ENCODE measurements at places on chromosomes 16 and 17.

- no peak for DNase-seq
Measured at GRCh38 chr17:29089601-29090044, 46.7 kb downstream of the PIPOX start.

DNA sequence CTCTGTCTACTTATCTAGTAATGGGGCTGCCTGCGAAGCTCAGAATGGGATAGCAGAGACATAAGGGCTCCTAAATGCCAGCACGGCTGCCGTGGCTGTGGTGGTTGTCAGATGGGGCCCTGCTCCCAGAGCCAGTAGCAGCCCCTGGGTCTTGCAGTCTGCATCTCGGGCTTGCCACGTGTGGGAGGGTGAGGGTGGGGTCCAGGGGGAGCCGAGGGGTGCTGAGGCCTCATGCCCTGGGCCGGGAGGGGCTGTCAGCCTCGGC lies 88.8 kb upstream of the GSE1 start:
- no peak for DNase-seq

DNA sequence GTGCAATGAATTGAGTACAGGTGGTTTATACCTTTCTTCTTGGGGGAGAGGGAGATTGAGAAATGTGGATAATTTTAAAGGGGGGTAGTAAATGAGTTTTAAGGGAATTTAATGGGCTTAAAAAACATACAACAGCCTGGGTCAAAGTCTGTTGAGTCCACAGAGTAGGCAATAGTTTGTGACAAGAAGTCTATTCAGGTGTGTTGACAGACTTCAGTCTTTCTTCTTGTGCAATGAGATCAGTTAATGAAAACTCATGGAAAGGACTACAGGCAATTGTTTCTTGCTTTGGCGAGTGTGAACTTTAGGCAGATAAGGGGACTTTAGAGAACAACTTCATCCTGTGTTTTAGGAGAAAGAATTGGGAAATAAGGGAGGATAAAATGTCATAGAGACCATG lies 507.8 kb upstream of the CA10 start:
- DNase-seq = no peak

DNA sequence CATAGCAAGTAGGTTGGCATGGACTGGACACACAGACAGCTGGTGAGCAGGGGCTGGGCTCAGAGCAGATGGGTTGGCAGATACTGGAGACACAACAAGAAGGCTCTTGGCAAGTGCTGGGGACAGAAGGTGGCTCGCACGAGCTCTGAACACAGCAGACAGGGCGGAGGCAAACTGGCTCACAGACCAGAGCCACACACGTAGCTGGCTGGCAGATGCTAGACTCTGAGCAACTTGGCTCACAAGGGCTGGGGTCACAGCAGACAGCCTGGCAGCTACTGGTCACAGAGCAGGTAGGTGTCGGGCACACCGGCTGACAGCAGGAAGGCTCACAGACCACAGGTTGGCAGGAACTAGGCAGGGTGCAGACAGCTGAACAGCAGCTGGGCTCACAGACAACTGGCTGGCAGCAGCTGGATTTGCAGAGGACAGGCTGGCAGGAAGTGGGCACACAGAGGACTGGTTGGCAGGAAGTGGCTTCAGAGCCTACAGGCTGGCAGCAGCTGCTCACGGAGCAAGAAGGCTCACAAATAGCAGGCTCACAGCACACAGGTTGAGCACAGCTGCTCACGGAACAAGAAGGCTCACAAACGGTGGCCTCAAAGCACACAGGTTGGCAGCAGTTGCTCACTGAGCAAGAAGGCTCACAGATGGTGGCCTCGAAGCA lies 725 bp downstream of the KRTAP16-1 start:
- DNase-seq = peak; percentile 31

- DNase-seq = no peak
Measured at GRCh38 chr16:10966129-10966528, 21.8 kb downstream of the CLEC16A start.

DNA sequence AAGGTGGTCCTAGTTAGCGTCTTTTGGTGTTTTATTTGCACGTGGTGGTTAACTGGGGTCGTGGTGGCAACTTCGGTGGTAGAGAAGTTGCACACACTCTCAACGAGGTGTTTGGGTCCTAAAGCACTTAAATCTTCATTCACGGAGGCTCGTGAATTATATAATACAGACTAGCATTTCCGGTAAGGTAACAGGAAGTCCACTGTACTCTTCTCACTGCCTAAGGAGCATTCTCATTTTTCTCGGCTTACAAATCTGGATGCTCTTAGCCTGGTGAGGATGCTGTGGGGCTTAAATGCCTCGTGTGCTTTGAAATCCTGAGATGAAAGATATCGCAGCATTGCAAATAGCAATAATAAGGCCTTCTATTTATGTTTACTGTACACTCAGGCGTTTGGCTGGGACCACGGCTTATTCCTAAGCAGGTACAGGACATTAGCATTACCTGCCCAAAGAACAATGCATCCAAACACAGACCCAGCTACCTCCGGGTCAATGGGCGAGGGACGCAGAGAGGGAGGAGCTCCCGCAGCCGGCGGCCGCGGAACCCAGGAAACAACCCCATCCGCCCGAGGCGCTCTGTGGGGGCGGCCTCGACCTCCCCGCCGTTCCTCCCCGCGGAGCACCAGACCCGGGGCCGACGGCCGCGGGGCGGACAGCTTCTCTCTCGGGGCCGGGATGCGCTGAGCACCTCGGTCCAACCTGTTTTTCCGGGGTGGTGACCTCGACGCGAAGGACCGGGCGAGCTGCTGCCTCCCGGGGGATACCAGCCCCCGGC lies 856 bp downstream of the DNAJA2 start:
- peak; percentile 64 for DNase-seq

- DNase-seq = peak; percentile 36
Measured at GRCh38 chr17:33038740-33039139, 47.1 kb downstream of the SPACA3 start.

DNA sequence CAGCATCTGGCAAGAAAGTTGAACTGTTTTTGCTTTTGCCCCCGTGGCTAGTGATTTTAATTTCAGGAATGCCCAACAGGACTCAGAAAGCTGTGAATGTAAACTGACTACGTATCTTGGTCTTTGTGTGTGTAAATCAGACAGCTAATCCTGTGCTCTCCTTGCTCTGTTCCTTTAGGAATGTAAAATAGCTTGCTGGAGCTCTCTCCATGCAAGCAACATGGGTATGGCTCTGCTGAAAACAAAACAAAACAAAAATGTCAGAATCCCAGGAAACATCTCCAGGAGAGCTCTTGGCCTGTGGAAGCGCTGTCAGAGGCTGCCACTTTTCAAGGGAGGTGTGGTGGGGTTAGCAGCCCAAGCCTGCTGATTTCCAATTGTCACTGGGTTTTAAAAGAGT lies 161.8 kb upstream of the NOG start:
- no peak for DNase-seq

- no peak for DNase-seq
Measured at GRCh38 chr17:6823011-6823442, 8.5 kb downstream of the TEKT1 start.

DNA sequence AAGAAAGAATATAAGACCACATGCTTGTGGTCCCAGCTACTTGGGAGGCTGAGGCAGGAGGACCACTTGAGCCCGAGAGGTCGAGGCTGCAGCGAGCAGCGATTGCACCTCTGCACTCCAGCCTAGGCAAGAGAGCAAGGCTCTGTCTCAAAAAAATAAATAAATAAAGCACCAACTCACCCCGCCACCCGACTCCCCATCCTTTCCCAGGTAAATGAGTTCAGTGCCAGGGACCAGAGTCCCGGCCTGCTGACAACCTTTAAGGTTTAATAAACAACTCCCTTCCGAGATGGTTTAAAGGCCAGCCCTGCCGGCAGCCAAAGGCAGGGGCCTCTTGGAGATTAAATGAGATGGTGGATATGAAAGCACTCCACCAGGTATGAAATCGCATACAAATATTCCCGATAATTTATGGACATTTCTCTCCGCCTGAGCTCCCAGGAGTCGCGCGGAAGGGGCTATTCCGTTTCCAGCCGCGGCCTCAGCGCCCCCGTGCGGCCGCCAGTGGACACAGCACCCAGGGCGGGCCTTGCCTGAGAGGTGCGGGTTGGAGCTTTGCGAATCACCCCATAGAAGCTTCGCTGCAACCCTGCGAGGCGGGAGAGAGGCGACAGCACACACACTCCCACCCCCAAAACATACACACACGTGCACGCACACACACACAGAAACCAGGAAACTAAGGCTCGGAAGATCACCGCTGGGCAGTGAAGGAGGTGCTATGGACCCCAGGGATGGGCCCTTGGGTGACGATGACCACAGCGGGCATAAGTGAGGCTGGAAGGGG lies 4.0 kb upstream of the RPL38 start:
- DNase-seq = peak; percentile 53

DNA sequence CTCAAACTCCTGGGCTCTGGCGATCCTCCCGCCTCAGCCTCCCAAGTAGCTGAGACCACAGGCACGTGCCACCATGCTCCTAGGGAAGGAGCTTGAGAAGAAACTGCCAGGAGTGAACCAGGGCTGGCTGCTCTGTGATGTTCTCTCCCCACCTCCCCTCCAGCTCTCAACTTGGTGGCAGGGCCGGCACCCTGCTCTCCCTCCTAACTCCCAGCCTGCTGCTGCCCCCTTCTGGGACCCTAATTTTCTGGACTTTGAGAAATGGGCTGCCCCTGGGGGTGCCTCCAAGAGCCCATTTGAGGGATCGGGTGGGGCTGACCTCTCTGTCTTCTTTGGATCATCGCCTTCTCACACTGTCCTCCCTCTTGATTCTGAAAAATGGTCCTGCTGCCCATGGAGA lies 14.9 kb upstream of the STAT3 start:
- peak; percentile 70 for DNase-seq

GRCh38 chr17:78925662-78926555 lies 722 bp upstream of the TIMP2 start:
- no peak for DNase-seq

DNA sequence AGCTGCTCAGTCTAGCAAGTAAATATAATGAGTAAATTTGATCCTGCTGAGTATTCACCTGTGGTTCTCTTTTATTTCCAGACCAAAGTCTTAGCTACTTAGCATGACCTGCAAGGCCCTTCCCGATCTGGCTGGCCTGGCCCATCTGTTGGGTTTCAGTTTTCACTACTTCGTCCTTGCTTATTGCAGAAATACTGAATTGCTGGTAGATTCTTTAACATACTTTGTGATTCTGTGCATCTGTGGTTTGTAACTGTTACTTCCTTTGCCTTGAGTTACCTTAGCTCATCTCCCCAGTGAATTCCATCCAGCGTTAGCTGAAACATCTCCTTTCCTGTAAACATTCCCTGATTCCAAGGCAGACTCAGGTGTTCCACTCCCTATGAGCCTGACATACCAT lies 131.1 kb downstream of the PHKB start:
- DNase-seq = no peak

DNA sequence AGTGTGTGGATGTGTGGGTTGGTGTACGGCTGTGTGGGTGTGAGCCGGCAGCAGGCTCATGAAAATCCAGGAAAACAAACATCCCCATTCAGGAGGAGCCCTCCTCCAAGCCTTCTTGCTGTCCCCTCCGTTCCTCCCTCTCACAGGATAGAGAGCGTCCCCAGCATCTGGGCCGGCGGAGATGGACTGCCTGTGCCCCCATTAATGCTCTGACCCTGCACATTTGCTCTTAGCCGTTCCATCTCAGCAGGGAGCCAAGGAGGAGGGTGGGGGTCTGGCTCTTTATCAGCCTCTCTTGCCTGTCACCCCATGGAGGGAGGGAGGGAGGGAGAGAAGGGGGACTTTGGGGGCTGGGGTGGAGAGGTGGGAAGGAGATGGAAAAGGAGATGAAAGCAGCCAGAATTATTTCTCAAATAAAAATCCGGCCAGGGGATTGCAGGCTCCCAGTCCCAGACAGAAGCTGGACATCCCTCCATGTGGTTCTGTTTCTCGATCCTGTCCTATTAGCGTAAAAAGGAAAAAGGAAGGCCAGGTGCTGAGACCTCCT lies 240.0 kb upstream of the ZFHX3 start:
- DNase-seq = no peak

GRCh38 chr17:59387351-59388068 lies 56.1 kb downstream of the YPEL2 start:
- no peak for DNase-seq

DNA sequence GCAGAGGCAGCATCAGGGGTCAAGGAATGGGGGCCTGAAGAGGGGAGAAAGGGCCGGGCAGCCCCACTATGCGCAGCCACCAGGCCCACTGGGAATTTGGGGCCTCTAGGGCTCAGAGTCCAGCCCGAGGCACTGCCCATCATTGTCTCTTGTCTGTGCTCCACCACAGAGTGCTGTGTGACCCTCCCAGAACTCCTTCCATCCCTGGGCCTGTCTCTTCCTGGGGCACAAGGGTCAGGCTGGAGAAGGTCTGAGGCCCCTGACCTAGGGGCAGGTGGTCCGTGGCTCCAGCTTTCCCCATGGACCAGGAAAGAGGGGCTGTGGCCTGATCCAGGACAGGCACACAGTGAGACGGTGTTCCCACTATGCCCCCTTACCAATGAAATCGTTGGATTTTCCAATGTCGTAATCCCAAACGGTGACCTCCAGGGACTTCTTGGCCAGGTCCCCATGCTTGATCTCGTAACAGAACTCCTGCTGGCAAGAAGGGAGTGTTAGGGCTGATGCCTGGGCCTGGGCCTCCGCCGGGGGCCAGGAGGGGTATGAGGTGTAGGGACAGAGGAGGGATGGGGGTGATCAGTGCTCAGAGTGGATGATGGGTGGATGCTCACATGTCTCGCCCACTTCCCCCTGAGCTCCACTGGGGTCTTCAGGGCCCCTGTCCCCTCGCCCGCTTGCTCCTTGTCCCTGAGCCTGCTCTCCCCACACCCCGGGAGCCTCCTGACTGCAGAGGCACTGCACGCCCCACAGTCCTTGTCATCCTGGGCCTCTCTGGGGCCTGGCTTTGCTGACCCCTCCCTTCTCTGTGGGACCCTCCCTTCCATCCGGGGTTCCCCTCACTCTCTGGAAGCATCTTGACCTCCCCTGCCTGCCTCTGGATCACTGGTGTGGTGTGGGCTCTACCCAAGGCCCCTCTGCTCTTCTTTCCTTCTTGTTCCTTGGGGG lies 10.7 kb downstream of the SCGB1C2 start:
- no peak for DNase-seq

GRCh38 chr16:83472776-83473501 lies 334.8 kb upstream of the HSBP1 start:
- no peak for DNase-seq

DNA sequence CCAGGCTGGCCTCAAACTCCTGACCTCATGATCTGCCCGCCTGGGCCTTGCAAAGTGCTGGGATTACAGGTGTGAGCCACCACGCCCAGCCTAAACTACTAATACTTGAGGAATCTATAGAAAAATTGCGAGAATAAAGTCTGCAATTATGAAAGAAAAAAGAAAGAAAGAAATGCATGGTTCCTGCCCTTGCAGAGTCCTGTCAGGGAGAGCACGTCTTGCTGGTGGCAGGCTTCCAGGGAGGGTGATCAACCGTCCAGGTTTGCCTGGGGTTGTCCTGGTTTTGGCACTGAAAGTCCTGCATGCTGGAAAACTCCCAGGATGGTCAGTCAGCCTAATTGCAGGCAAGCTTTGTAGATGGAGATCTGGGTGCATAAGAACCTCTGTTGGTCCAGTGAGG lies 21.5 kb upstream of the KIFC3 start:
- DNase-seq = no peak

- DNase-seq = no peak
Measured at GRCh38 chr16:71473891-71474290, 11.8 kb upstream of the ZNF23 start.

- DNase-seq = no peak
Measured at GRCh38 chr17:52465407-52465806, 306.9 kb upstream of the CA10 start.

- no peak for DNase-seq
Measured at GRCh38 chr17:77704048-77704815, 254.3 kb upstream of the TNRC6C start.

Data from NAMALWA (cell line).